ENCODE measurements at places on chromosomes 5 and 9. TPM values are rescaled to one million over a fixed set of nuclear protein-coding genes. Genes with fewer than 3 reads are reported as not detected.

NEK6 gene
- total RNA-seq: 137 TPM

KIF24 gene
- 0.46 TPM for total RNA-seq

TLE1 gene
- 19.2 TPM for total RNA-seq

NIM1K gene
- total RNA-seq: 6.0 TPM

GBGT1 gene
- 27.4 TPM for total RNA-seq

PKD2L2 gene
- not detected for total RNA-seq

SCGB3A2 gene
- 186 TPM for total RNA-seq

CCDC192 gene
- not detected for total RNA-seq

GABRG2 gene
- total RNA-seq: not detected

NFIB gene
- 99.4 TPM for total RNA-seq

CAPSL gene
- total RNA-seq: not detected

NR5A1 gene
- not detected for total RNA-seq

HNRNPAB gene
- 116 TPM for total RNA-seq

PTGR1 gene
- total RNA-seq: 38.0 TPM

SLC34A1 gene
- total RNA-seq: not detected

LHX3 gene
- not detected for total RNA-seq

RASEF gene
- total RNA-seq: 10.9 TPM

CCDC171 gene
- 3.0 TPM for total RNA-seq

TXNDC8 gene
- total RNA-seq: not detected

TEK gene
- 65.6 TPM for total RNA-seq

INSL4 gene
- not detected for total RNA-seq

TMOD1 gene
- 11.3 TPM for total RNA-seq

LRRTM2 gene
- total RNA-seq: 0.52 TPM

SURF1 gene
- total RNA-seq: 43.9 TPM

CKMT2 gene
- 3.0 TPM for total RNA-seq

LAMC3 gene
- 28.5 TPM for total RNA-seq

LMBRD2 gene
- total RNA-seq: 10.0 TPM

NUDT12 gene
- total RNA-seq: 10.5 TPM

EIF4E1B gene
- not detected for total RNA-seq

PCDHA4 gene
- total RNA-seq: 1.1 TPM

TTC33 gene
- total RNA-seq: 16.6 TPM

MGAT4B gene
- total RNA-seq: 118 TPM

ADAMTS12 gene
- total RNA-seq: 11.2 TPM

SH3TC2 gene
- 1.4 TPM for total RNA-seq

FAM153A gene
- 4.3 TPM for total RNA-seq

C9orf50 gene
- not detected for total RNA-seq

LRRC19 gene
- 0.64 TPM for total RNA-seq

NTRK2 gene
- total RNA-seq: 0.98 TPM

SAXO1 gene
- total RNA-seq: 0.12 TPM

Measured in upper lobe of right lung (tissue), 1 donor.